ENCODE measurements at places on chromosomes 16 and 17.
A peak's percentile ranks its signal among the peaks of the same experiment; 100 is the strongest.

- peak; percentile 2 for DNase-seq
Observed at GRCh38 chr16:81873843-81874752, 95.0 kb downstream of the PLCG2 start.

GRCh38 chr16:35370617-35371016 is 1911.2 kb downstream of the TP53TG3F start:
- no peak for DNase-seq

DNA sequence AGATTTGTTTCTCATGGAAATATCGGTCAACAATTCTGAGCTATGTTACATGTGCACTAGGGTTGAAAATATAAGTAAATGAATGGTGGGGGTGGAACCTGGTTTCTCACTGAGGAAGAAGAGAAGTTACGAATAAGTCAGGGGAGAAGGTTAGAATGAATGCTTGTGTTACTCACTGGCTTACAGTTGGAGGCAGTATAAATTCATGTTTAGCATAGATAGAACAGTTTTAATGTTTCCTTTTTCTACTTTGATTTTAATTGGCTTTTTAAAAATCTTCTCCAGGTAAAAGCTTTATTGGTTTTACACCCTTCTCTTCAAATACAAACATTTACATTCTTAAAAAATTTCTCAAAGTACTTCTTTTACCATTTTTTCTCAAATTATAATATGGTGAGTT is 1113.7 kb downstream of the CDH11 start:
- DNase-seq, result no peak

- DNase-seq, result peak; percentile 36
Observed at GRCh38 chr16:57115514-57116182, 23.3 kb downstream of the CPNE2 start.

GRCh38 chr17:14334919-14335318 is 34.0 kb downstream of the HS3ST3B1 start:
- no peak for DNase-seq

- no peak for DNase-seq
Observed at GRCh38 chr16:75389096-75389690, 44.1 kb downstream of the CFDP1 start.

- DNase-seq, result no peak
Observed at GRCh38 chr16:65537336-65537735, 415.5 kb upstream of the CDH11 start.

DNA sequence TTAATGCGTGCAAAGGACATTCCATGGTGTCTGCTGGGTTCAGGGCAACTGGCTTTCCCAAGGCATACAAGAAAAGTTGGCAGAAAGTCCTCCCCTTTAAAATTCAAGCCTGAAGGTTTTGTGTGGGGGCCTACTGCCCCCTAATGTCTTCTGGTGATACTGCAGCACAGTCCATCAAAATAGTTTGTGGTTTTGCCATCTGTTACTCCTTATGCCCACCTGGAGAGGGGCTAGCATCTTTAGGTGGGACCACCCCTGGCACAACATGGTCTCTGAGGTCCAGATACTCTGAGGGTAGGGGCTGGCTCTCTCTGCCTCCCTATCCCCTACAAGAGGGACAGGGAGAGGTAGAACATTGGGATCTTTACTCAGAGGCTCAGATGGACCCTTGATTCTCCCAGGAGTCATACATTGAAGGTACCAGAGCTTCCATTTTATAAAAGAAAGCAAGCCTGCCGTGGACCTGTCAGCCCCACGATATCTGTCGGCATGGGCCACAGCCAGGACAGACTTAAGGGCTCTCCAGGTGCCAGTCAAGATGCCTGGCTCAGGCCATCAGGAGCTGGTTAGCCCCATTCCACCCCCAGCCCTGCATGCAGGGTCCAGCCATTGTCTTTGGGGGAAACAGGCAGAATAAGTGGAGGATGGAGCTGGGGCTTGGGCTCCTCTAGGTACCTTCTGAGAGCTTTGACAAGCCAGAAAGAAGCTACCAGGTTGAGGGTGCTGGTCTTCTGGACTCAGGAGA is 6.3 kb downstream of the ESRP2 start:
- DNase-seq, result peak; percentile 45

GRCh38 chr17:60601447-60602384 is 1.7 kb downstream of the PPM1D start:
- peak; percentile 77 for DNase-seq

GRCh38 chr17:66930933-66931332 is 33.6 kb upstream of the CACNG4 start:
- DNase-seq, result no peak

GRCh38 chr16:46730126-46730525 is 18.0 kb downstream of the MYLK3 start:
- no peak for DNase-seq

DNA sequence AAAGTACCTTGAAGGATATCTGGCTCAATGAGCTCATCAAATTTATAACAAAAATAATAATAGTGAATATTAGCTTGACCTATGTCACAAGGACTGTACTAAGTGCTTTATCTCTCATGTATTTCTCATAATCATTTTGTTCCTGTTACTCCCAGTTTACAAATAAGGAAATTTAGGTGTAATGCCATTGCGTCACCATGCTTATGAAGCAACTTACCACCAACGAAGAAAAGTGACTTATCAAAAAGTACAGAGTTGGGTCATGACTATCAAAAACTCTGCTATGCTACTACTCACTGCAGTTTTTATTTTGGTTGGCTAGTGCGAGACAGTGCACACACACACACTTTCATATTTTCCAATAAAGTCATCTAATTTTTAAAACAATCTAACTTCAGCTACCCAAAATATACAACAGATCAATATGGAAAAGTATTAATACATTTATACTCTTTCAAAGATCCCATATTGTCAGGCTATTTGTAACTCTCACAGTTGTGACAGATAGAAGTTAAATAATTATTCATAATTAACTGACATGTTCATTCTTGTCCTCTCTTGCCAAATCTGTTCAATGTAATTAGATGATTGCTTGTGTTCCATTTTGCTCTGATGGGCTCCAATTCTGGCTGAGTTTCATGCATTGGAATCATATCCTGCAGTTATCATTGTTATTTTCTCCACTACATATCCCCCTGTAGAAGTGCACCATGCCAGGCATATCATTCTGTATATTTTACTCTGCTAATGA is 119.4 kb downstream of the KCNJ2 start:
- peak; percentile 39 for DNase-seq

- no peak for DNase-seq
Observed at GRCh38 chr17:82060001-82060380, 5.6 kb downstream of the DUS1L start.

GRCh38 chr17:57699751-57700219 is 45.3 kb downstream of the CCDC182 start:
- no peak for DNase-seq

DNA sequence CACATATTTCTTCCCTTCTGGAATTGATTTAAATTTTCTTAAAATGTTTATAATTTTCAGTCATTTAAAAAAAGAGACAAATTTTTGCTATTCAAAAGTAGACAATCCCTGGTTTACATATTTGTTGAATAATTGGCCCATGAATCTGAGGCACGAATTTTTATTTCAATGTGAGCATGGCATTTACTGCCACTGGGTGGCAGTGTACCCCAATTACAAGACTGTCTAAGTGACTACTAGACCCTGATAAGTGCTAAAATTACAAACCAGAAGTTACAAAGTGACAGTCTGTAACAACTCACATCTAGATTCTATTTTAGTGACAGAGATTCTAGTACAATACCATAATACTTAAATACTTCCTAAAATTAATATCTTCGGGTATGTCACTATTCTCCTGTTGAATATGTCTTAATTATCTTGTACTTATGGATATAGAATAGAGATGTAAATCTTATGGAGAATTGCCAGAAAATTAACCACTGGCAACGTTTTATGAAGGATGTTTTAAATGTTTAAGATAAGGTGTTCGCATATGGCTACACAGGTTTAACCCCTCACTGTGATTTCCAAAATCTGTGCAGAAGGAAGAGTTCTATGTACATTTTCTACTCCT is 235.8 kb downstream of the MAP2K4 start:
- peak; percentile 23 for DNase-seq

- DNase-seq, result no peak
Observed at GRCh38 chr17:7156342-7156940, 22.7 kb downstream of the ASGR1 start.

DNA sequence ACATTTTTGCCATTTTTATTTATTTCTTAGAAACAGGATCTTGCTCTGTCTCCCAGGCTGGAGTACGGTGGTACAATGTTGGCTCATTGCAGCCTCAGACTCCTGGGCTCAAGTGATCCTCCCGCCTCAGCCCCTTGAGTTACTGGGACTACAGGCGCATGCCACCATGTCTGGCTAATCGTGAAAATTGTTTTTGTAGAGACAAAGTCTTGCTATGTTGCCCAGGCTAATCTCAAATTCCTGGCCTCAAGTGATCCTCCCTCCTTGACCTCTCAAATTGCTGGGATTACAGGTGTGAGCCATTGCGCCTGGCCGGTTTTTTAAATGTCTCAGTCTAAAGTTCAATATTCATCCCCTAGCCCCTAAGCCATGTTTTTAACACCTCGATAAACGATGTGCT is 182.8 kb upstream of the CACNG3 start:
- DNase-seq, result no peak
